ENCODE measurements at places on chromosomes 16 and 17.

- DNase-seq, result no peak
These were observed 8.5 kb upstream of the KLHL11 start for GRCh38 chr17:41873559-41874292.

GRCh38 chr17:61459142-61459809 lies 7.1 kb downstream of the TBX4 start:
- no peak for DNase-seq

GRCh38 chr16:3625911-3626732 lies 14.7 kb upstream of the SLX4 start:
- DNase-seq, result no peak

DNA sequence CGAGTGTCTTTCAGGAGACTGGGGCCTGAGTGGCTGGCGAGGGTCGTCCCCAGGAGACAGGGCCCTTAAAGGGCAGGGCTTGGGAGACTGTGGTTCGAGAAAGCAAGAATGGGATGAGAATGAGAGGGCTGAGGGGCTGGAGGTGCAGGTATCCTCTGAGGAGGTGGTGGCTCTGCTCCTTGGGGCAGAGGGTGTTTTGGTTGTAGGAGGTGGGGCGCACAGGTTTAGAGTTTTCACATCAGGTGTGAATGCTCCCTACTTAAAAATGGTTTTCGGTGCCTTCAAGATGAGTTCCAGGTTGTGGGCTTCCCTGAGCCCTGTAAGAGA lies 430 bp downstream of the BCAS3 start:
- DNase-seq, result peak; percentile 45

- DNase-seq, result peak; percentile 44
These were observed 2.4 kb upstream of the CACNA1H start for GRCh38 chr16:1150511-1150982.

GRCh38 chr17:43966276-43966675 lies 12.5 kb upstream of the PYY start:
- no peak for DNase-seq

- no peak for DNase-seq
These were observed 1.6 kb downstream of the EIF4A3 start for GRCh38 chr17:80145076-80146075.

DNA sequence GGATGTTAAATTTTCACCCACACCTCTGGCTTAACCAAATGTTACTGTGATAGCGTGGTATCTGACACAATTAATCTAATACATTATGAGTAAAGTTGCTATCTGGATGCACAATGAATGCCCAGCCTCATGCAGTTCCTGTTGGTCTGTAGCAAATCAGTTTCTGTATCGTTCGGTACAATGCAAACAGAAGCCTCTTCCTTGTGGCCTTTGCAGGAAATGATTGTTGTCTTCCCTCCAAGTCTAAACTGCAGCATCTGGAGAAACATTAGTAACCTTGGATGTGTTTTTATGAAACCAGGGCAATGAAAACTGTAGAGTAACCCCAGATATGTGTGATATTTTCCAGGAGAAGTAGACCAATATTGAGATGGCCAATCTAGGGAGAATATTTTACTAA lies 46.8 kb downstream of the CYB561 start:
- no peak for DNase-seq

DNA sequence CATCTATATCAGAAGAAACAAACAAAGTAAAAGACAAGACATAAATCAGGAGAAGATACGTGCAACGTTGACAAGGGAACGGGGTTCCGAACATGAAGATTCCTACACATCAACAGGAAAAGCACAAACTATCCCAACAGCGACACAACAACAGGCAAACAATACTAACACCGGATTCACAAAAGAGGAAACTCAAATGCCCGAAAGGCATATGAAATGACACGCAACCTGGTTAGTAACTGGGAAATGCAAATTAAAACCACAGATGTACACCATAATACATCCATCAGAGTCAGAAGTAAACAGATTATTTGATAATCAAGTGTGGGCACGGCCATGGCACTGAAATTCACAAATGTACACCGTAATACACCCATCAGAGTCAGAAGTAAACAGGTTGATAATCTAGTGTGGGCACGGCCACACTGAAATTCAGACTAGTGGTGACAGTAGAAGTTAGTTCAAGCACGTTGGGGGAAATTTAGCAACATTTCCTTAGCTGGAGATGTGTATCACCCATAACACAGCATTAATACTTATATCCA lies 171.9 kb upstream of the RPH3AL start:
- no peak for DNase-seq

DNA sequence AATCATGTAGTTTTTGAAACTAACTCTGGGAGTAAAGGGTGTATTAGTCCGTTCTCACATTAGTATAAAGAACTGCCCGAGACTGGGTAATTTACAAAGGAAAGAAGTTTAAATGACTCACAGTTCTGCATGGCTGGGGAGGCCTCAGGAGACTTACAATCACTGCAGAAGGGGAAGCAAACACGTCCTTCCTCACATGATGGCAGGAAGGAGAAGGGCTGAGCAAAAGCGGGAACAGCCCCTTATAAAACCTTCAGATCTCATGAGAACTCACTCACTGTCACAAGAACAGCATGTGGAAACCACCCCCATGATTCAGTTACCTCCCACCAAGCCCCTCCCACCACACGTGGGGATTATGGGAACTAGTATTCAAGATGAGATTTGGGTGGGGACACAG lies 256.5 kb upstream of the TNRC6C start:
- DNase-seq, result no peak

- no peak for DNase-seq
These were observed 300.6 kb downstream of the SEC14L1 start for GRCh38 chr17:77441130-77441920.

DNA sequence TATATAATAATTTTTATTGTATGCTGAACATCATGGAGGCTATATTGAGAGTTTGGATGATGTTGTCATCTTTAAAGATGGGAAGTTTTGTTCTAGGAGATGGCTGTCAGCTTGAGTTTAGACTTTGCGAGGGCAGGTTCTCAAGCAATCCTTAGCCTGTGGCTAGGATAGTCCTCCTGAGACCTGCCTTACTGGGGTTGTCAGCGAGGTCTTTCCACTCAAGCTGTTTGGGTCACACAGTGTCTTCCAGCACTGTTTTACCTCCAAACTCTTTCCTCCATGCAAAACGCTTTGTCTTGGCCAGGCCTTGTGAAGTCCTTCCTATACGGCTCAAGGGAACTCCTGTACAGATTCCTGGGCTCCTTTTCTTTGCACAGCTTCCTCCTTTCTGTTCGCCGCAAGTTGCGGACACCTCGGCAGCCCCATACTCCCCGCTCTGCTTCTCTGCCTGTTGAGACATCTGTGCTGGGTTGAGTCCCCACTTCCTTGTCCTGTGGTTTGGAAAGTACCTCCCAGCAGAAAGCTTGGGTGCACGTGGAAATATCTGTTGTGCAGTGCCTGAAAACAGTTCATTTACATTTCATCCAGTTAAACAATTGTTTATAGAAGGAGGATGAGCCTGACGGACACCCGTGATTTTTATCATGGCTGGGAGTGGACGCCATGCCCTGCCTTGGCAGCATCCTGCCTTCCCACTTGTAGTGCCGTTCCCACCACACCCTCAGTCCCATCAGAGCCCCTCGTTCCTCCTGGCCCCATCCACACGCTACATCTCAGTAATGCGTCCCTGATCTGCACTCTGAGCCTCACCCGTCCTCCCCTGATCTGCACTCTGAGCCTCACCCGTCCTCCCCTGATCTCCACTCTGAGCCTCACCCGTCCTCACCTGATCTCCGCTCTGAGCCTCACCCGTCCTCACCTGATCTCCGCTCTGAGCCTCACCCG lies 55.0 kb upstream of the CBFA2T3 start:
- no peak for DNase-seq

DNA sequence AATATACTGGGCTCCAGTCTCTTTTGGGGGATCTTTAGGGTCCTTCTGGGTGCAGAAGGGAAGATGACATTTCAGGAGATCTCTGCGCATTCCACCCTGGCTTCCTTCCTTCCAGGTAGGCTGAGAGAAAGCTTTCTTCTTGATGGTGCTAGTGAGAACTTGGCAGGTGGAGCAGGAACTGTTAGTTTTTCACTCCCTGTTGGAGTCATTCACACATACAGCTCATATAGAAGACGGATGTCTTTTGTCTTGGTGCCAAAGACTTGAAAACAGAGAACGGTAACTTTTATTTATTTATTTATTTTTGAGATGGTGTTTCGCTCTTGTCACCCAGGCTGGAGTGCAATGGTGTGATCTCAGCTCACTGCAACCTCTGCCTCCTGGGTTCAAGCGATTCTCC lies 43.9 kb downstream of the PITPNC1 start:
- DNase-seq, result no peak

DNA sequence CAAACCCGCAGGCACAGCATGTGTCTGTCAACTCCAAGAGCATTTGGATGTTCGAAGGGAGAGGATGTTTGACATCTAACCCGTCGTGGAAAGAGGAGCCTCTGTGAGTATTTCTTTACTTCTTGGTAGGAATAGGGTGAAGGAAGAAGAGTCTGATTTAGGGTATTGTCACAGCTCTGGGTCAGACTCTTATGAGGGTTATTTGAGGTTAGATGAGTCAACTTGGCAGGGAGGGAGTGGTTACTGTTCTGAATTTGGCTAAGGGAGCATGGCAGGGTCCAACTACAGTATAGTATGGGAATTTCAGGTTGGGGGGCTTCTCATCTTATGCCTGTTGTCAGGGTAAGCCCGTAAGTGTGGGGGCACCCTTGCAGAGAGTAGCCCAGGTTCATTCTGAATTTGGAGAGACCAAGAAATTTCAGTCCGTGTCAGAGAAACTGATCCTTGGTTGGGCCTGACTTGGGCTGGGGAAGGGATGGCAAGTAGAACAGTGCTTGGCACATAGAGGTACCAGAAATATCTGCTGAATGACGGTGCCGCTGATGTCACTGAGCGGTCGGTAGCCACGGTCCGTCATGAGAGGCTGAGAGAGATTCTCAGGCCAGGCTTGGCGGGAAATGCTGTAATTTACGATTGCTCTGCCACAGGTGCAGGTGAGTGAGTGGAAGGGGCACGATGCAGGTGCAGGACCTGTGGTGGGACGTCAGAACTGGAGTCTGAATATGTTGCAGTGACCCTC lies 43.2 kb downstream of the MYH3 start:
- no peak for DNase-seq

- peak; percentile 99 for DNase-seq
These were observed 18.8 kb downstream of the ALOX15B start for GRCh38 chr17:8057691-8058114.

Data from NCI-H82 (cell line).